ENCODE measurements at places on chromosomes 6 and 20.

GRCh38 chr6:164533045-164533362, 776.4 kb downstream of the C6orf118 start:
- no peak for DNase-seq

DNA sequence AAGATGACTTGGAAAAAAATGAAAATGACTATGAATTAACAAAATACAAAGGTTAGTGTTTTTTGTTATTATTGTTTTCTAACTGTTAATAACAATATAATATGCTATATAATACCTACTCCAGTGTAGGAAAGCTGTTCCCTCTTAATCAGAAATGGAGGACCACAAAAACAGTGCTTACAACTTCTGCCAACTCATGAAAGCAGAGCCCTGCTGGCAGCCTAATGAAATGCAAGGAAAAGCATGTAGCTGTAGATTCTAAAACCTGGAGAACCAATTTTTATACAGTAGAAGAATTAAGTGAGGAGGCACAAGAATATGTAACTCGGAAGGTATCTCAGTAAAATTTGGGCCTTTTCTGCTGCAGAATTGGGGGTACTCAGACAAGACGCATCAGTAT, 29.4 kb downstream of the PHIP start:
- DNase-seq, result no peak

DNA sequence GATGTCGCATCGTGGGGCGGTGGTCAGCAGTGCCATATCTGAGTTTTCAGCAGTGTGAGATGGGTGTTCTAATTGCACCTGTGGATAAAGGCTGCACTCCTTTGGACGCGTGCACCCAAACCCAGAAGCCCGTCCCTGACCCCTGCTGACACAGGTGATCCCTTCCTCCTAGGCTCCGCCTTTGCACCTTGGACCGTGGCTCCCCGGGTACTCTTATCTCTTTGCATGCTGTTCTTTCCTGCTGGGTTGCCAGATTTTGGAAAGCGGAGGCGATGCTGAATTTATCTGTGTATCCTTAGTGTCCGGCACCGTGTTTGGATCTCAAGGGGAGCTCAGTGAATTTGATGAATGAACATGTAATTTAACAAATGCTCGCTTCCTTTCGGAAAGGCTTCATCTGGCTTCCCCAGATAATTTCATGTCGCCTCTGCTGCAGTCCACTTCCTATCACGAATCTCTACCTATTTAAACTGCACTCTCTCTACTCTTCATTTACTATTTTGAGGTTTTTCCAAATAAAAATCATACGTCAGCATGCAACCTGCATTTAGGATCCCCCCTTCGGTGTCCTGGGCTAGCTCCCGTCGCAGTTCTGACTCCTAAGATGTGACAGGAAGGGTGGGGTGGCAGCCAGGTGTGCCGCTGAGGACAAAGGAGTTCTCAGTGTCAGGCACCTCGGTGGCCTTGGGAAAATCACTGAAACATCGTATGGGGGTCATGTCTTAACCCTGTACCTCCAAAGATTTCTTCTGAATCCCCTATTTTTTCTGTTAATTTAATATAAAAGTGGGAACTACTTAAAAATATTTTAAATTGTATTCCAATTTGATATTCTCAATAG, 753 bp upstream of the PERP start:
- no peak for DNase-seq

DNA sequence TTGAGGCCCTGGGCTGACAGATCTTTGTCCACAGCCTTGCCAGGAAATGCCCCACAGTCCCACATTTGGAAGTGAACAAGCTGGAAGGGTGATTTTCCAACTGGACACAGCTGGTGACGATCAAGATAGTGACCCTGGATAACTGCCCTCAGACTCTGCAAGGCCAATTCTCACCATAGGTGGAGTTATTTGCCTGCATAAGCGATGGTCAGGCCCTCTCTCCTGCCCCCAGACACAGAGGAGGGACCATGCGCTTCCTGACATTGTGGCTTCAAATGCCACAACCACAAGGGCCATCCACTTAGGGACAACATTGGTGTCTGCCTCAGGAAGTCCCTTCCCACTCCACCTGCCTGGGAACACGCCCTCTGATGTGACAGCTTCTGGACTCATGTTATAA, 96.0 kb downstream of the JPH2 start:
- DNase-seq, result no peak

GRCh38 chr20:33068251-33068939, 11.0 kb upstream of the BPIFB4 start:
- no peak for DNase-seq

GRCh38 chr6:13273202-13273930, 55.0 kb downstream of the TBC1D7 start:
- no peak for DNase-seq

DNA sequence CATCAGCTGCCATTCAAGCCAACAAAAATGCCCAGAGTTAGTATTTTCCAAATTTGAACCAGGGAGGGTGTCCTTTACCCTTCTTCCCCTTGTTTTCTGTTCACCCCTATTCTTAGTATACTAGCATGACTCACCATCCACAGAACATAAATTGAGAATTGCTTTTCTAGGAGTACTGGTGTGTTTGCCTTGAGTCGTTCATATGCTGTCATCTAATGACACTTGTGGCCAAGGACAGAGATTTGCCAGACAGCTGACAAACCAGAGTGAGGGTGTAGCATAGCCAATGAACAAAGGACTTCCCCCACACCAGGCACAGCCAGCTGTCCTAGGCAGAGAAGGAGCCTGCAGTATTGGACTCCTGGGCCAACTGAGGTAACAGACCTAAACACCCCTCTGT, 62.2 kb downstream of the FILIP1 start:
- no peak for DNase-seq

DNA sequence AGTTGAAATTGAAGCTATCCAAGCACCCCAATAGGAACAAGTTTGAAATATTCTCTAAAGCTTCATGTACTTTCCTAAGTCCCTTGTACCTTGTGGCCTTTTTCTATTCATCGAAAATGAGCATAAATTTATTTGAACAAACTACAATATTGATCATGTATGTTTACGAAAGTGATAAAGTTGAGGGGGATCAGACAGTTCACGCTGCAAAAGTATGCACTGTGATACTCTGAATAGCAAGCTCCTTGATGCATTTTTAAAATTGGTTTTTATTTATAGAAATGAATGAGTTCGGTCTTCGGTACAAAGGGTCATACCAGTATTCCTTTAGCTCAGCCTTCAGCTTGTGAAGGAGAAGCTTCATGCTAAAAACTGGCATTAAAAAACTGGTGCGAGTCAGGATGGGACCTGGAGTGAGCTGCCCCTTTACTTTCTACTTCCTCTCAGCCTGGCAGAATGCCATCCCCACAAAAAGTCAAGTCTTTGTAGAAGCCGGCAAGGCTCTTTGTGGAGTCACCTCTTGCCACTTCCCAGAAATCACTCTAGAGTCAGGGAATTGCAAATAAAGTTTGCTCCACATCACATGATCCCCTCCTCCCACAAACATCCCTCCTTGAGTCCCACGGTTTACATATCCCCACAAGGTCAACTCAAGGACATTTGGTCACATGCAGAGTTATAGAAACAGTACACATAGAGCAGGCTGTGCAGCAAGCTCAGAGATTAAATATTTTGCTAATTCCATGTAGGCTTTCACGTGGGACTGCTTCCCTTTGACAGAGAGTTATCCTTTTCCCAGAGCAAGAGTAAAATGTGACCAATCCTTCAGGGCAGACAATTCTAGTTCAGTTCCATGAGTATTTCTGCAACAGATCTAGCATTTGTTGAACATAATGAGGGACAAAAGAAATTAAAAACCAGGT, 34.6 kb upstream of the ADGRF1 start:
- no peak for DNase-seq

DNA sequence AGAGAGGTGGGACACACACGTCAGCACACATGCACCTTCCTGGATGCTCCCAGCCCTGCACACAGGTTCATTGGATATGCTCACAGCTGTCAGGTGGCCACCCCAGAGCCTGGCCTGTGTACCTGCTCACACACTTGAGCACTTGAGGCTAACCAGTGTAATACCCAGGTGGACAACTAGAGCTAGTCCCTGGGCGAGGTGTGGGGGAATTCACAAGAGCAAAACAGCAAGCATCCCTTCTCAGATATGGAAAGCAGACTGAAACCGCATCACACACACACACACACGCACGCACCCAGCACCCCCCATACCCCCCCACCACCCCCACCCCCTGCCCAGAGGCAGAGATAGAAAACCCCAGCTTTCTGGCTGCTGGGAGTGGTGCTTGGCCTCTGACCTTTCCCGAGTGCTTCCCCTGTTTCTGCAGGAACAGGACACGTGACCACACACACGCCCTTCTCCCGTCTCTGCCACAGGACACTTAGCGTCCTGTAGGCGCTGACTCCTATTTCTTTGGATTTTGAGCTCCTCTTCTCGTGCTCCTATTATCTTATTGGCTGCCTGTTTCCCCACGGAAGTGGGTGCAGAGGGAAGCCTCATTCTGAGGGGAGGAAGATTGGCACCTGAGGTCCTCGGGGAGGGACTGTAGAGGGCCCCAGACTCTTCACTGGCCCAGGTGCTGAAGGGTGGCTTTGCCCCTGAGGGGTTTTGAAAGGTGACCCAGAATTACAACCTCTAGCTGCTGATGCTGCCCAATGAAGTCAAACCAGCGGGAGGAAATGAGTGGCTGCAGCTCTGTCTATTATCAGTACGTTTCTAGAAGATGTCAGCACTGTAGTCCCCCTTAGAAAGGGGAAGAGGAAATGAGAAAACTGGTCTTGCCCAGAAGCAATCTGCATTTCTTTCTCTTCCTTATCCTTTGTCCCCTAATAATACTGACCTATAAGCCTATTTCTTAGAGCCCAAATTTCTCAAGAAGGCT, 65.8 kb downstream of the SYTL3 start:
- no peak for DNase-seq

- DNase-seq, result no peak
Measured at GRCh38 chr6:128600397-128600951, 80.1 kb upstream of the PTPRK start.

DNA sequence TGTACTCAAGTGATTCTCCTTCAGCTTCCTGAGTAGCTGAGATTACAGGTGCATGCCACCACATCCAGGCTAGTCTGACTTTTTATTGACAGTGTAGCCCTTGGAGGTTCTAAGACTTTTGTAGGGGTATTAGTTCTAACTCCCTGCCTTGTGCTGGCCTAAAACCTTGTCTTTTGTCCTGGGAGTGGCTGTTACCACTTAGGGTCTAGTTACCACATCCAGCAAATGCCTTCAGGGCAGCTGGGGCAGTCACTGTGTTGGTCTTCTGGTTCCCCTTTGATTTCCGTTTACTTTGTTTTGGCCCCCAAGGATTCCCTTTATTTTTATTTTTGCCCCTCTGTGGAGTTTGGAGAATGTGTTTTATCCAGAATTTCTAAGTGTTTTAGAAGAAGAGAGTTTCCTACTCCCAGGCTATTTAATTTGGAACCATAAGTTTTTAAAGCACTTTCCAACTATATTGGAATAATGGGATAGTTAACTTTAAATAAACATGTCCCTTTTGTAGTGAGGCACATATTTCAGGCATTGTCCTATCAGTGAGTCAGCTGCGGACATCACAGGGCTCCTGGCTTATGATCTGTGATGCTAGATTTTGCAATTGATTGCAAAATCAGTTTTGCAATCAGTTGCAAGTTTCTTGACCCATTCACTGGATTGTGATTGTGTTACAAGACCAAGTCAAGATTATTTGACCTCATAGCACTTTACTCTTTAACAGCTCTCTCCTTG, 25.0 kb downstream of the IL22RA2 start:
- DNase-seq, result no peak

GRCh38 chr6:100246206-100246605, 218.5 kb downstream of the SIM1 start:
- no peak for DNase-seq

DNA sequence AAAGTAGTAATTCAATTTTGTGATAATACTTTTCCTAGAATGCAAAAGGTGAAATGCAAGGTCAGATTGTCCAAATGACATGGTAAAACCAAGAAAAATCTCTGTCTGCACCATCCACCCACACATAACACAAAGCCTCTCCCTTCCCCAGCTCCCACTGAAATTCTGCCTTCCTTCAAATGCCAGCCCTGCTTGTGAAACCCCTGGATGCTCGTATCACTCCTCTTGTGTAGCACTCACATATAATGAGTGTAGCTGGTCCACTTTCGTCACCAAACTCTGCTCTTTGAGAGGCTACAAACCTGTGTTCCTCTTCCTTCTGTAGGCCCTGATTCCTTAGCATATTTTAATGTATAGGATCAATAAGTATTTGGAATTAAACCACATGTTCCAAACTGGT, 123.6 kb upstream of the BEND6 start:
- DNase-seq, result no peak

DNA sequence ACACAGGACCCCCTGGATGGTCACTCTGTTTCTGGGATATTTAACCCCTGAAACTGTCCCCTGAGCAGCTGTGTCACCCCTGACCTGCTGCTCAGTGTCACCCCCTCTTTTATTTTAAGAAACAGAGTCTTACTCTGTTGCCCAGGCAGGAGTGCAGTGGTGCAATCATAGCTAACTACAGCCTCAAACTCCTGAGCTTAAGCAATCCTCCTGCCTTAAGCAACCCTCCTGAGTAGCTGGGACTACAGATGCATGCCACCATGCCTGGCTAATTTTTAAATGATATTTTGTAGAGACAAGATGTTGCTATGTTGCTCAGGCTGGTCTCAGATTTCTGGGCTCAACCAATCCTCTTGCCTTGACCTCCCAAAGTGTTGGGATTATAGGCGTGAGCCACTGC, 21.5 kb upstream of the GTSF1L start:
- DNase-seq, result no peak

- DNase-seq, result no peak
Measured at GRCh38 chr6:117681162-117681741, 6.0 kb downstream of the NUS1 start.

DNA sequence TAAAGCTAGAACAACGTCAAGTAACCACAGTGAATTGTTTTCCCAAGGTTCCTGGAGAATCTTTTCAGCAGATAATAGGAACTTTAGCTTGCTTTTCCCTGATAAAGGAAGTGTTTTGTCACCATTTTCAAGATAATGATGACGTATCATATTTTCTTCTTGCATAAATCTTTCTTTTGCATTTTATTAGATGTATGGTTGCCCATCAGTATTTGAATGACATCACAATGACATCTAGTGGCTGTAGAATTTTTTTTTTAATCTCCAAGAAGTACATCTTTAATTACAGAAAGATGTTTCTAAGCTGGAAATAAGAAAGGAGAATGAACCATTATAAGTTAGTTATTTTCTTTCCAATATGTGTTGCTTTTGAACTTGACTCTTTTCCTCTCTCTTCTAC, 83.0 kb downstream of the CENPW start:
- no peak for DNase-seq

GRCh38 chr6:141851063-141851462, 281.7 kb upstream of the GJE1 start:
- no peak for DNase-seq

DNA sequence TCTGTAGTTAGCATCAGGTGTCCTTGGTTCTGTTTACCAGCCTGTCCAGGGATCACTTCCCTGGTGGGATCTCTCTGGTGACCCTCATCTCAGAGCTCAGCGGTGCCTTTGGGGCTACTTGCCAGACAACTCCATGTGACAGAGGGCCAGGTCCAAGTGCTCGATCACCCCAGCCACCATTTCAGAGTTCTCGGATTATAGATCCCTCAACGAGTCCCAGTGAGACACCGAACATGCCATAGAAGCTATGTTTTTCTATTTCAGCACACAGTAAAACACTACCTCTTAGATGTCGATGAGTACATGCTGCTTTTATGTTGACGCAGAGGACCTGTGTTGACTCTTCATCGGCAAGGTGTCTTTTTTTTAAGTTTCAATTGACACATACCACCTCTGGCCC, 170.1 kb upstream of the AKAP12 start:
- DNase-seq, result no peak
